ENCODE measurements at places on chromosomes 6 and 20.

DNA sequence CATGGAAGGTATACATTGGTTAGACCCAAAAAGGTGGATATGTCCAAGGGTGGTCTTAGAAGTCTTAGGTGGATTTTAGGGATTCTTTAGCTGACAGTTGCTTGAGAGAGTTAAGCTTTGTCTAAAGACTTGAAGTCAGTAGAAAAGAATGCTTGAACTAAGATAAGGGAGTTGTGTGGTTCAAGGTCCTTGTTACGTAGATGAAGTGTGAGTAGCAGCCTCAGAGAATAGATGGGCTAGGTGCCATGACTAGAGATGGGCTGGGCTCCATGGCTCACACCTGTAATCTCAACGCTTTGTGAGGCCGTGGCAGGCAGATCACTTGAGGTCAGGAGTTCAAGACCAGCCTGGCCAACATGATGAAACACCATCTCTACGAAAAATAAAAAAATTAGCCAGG is 1.7 kb downstream of the SHLD1 start:
- DNase-seq, result no peak

DNA sequence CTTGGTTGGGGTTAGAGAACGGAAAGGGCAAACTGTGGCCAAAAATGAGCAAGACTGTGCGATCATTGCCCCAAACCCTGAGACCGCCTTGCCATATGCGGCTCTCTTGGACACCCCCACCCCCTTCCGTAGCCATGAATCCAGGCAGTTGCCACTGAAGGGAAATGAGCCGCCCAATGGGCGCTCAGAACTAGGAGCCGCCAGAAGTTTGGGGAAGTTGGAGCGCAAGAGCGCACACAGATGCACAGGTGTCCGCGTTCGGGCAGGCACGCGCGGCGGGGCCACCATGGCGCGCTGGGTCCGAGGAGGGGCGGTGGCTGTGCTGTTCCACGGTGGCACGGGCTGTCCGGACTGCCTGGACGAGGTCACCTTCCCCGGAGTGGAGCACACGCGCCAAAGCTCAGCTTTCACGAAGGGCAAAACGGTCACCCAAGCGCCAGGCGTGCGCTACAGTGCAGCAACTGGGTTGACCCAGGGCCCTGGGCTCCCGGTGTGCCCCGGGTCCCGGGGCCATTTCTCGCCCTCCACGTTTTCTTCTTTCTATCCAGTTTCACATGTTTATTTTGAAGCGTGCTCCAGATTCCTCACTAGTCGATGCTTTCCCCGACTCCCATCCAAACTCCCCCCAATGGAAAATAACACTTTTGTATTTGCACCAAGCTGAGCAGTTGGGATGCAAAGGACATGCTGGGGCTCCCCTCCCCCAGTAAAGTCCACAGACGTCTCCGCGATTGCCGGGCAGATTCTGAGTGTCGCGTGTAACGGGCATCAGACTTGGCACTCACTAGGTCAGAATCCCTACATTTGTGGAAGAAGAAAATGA is 906 bp upstream of the PDE10A start:
- DNase-seq, result no peak

- no peak for DNase-seq
Measured at GRCh38 chr20:60652046-60652445, 600.0 kb upstream of the CDH4 start.

- no peak for DNase-seq
Measured at GRCh38 chr6:44042261-44042988, 84.8 kb downstream of the MRPL14 start.

DNA sequence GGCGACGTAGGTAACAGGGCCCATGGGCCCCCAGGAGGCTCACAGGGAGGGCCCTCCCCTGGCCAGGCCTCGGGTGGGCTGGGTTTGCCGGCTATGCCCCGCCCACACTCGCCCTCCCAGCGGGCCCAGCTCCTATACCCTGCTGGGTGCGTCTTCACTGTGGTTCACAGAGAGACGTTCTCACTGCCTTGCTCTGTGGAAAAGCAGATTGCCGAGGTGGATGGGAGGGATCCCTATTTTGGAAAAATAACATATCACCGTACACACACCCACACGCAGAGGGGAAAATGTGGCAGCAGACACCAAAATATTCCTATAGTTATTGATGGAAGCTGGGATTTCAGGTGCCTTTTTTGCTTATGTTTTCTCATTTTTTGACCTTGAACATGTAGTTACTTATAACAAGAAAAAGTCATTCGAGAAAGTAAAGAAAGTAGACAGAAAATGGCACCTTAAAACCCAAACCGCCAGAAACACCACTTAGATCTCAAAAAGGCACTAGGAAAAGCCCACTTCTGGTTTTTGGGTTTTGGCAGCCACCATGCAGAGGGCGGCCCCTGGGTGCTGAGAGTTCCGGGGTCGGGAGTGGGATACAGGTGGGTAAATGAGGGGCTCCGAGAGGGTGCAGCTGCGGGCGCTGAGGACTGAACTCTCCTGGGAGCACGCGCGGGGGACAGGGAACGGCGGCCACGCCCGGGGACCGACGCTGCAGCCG is 49.4 kb downstream of the TMEM242 start:
- no peak for DNase-seq

Data from substantia nigra (tissue), 51 donors.